CD4-positive, alpha-beta T cell treated with Interleukin-6 for 4 hours (primary cell): ENCODE measurements at places on chromosomes 5 and 9.

DNA sequence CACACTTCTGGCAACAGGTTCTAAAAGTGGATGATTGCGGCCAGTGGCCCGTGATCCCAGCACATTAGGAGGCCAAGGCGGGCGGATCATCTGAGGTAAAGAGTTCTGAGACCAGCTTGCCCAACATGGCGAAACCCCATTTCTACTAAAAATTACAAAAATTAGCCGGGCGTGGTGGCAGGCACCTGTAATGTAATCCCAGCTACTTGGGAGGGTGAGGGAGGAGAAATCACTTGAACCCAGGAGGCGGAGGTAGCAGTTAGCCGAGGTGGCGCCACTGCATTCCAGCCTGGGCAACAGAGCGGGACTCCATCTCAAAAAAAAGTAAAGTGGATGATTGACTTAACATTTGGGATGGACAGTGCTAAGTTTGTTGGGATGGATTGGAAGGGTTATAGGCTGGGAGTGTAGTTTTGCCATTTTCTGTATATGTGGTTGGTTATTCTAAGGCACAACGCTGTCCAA lies 3.4 kb downstream of the MATR3 start:
- DNase-seq: no peak

- no peak for DNase-seq
These were observed 259.9 kb upstream of the TARS1 start for GRCh38 chr5:33180900-33181299.

DNA sequence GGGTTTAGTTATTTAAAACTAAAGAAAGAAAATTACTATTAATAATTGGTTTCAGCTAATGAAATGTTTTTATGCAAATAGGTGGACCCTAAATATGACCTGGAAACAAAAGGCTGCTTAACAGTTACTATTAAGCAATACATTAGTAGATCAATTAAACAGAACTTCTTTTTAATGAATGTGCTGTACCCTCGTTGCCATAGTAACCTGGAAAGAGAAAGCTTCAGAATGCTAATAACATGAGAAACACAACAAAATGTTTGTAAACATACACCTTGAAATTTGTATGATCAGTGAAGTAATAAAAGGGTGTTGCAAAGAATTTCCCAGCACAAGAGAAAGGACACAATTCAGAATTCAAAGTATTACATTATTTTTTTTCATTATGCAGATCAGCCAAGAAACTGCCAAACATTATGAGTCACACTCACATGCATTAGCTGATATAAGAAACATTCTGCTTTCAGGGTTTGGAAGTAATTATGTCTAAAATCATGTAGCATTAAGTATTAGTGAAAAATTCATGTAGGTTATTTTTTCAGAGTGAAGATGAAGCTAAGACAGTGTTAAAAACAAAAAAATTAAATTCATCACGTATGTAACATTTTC lies 348.3 kb downstream of the ISL1 start:
- no peak for DNase-seq

DNA sequence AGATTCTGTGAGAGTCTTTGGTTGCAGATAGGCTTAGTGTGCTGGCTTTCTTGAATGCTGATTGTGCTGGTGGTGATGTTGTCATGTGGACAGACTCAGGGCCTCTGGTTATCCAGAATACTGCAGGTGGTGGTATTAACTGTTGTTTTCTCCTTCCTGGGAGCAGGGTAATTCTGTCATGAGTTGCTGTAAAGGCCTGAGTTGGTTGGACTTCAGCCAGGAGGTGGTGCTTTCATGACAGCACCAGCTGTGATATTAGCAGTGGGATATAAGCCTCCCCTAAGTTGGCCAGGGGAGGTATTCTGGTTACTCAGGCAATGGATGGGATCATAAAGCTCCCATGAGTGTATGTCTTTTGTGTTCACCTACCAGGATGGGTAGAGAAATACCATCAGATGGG lies 16.4 kb upstream of the RNF180 start:
- DNase-seq: no peak

DNA sequence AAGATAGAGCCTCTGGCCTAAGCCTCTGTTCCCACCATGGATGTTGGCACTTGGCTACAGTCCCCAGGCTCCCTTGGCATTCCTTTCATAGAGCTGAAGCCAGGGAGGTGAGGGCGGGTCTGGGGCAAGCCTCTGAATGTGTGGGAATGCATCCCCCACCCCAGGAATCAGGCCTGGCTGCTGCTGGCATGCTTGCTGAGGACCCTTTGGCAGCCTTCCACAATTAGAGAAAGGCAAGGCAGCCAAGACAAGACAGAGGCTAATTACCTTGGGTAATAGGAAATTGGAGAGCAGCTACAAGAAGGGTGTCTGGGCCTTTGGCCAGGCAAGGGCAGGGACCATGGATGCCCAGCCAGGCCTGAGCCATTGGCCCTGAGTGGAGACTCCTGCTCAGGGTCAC lies 204.4 kb upstream of the TRIM32 start:
- no peak for DNase-seq

GRCh38 chr9:89440951-89441654 lies 56.8 kb downstream of the SEMA4D start:
- no peak for DNase-seq

- no peak for DNase-seq
These were observed 103.7 kb downstream of the RFK start for GRCh38 chr9:76290555-76290954.

DNA sequence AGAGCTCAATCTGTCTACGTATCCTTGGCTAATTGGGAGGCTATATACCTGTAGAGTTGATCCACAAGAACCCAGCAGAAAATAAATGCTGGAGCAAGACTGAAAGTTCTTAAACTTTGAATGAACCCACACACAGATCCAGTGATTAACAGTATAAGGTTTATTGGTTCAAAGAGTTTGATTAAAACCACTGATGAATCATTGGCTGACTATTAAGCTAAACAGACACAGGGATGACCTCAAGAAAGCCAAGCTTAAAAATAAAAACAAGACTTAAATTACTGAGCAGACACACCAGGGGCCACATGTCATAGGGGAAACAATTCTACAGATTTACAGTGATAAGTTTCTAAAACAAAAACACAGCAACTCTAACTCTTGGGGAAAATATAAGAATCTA lies 163.6 kb downstream of the SPATA31D1 start:
- no peak for DNase-seq

GRCh38 chr5:143037708-143038107 lies 267.5 kb downstream of the ARHGAP26 start:
- DNase-seq: no peak

DNA sequence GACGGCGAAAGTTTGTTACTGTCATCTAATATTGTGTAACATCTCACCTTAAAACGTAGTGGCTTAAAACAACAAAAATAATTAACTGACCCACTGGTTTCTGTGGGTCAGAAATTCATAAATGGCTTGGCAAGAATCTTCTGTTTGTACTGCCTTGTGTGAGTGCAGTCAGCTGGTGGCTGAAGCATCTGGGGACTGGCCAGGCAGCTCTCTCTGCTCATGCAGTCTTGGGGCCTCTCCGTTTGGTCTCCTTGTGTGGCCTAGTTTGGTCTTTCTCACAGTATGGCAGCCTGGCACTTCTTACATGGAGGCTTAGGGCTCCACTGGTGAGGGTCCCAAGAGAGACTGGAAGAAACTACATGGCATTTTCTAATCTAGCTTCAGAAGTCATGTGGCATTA lies 49.0 kb upstream of the CTXN3 start:
- no peak for DNase-seq

DNA sequence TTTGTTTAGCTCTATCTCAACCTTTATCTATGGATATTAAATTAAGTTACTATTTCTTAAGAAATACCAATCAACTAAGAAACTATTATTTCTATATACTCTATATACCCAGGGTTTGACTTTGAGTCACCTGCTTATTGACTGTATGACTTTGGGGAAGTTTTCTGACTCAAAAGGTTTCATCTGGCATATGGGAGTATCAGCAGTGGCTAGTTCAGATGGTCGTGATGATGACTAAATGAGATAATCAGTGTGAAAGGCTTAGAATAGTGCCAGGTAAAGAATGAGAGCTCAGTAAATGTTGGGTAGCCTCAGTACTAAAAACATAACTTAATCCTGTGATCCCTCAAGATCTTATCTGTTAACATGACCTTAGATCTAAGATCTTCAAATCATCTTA lies 179.7 kb upstream of the ISL1 start:
- DNase-seq: no peak

DNA sequence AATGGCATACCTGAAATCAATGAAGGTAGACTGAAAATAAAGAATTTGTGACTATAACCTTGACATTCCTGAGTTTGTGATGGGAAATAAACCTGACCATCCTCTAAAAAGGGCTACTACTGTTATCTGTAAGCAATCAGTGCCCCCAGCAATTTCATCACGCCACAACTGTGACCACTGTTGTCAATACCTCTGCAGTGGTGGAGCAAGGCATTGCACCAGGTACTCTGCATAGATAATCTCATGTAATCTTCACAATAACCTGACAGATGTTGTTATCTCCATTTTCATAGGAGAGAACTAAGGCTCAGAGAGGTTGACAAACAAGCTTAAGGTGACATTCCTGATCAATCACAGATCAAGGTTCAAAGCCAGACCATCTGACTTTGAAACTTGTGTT lies 38.5 kb upstream of the FRRS1L start:
- DNase-seq: no peak

GRCh38 chr9:93298498-93299417 lies 114.8 kb downstream of the WNK2 start:
- no peak for DNase-seq

DNA sequence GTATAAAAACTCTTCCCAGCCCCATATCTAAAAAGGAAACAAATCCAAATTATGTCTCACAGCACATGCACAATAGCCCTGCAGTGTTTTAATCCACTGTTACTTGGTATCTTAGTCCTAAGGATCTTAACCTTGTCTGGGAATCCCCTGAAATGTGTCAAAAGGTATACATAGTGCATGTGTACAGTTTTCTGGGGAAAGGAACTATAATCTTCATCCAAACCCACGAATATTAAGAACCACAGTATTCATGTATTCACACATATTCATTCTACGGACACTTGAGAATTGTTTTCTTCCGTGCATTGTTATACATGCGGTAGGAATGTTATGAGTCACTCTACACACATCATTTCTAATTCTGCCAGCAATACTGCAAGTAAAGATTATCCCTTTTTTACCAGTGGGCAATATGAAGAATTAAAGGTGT lies 47.8 kb upstream of the SNX2 start:
- DNase-seq: no peak

- no peak for DNase-seq
These were observed 27.5 kb upstream of the THG1L start for GRCh38 chr5:157703736-157704135.

DNA sequence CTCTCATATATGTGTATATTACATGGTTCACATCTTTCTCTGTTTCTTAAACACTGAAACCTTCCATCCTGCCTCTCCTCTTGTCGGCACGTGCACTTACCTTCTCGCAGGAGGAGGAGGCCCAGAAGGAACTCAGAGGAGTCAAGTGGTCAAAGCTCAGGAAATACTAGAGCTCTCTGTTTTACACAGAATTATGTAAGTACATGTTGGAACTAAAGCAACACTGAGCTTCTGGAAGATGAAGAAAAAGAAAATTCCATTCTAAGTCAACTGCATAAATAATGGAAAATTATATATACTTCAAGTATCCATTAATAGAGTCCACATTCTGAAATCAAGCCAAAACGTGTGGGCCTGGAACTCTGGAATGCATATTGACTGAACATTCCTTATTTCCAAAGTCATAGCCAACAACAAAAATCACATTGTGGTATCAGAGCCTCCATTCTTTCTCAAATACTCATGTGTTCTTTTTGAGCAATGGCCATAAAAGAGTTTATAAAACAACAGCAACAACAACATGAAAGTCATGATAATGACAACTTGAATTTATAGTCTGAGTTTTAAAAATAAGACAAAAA lies 121.5 kb upstream of the RAI14 start:
- no peak for DNase-seq

DNA sequence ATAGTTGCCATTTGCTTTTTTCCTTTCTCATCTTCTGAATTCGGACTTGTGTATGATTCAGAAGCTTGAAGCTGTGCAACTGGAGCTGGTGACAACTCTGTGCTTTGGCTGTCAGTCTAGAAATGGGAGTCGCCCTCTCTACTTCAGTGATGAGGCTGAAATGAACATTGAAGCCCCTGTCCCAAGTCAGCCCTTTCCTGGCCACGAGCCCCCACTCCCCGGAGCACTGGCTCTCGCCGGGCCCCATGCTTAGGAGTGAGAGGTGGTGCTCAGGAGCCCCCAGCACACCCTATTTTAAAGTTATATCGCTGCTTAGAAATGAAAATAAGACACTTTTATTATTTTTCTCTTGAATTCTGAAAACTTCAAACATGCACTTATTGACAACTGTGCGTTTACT lies 66.0 kb downstream of the PSMB7 start:
- DNase-seq: no peak
